NCI-H1436 (cell line): ENCODE measurements at places on chromosomes 3 and 15.

- DNase-seq = peak; percentile 30
These were observed 124.4 kb upstream of the LIPC start for GRCh38 chr15:58307313-58307961.

GRCh38 chr3:25043749-25044148 lies 384.3 kb upstream of the RARB start:
- no peak for DNase-seq

DNA sequence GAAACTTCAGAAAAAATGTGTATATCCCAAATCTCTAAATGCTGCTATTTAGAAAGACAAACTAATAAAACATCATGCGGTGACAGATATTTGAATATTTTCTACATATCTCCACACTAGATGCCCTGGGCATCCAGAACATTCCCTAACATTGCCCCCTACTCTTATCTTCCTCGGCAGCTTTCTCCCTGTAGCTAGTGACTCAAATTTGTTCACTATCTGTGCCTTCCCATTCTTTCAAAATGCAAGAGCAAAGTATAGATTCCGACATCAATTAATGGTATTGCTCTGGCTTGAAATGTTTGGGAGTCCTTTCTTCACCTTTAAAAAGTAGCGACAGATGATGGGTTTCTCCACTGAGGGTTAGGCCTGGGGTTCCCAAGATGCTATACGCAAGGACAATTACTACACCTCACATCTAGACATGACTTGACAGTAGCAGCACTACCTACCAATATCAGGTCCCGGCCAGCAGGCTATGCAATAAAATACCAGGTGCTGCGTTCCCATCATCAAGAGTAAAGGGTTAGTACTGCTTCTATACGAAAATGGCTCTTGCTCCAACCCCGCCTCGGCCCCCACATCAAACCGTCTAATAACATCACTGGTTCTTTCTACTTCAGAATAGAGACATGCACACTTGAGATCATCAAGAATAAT lies 631 bp downstream of the UBR1 start:
- DNase-seq = no peak

DNA sequence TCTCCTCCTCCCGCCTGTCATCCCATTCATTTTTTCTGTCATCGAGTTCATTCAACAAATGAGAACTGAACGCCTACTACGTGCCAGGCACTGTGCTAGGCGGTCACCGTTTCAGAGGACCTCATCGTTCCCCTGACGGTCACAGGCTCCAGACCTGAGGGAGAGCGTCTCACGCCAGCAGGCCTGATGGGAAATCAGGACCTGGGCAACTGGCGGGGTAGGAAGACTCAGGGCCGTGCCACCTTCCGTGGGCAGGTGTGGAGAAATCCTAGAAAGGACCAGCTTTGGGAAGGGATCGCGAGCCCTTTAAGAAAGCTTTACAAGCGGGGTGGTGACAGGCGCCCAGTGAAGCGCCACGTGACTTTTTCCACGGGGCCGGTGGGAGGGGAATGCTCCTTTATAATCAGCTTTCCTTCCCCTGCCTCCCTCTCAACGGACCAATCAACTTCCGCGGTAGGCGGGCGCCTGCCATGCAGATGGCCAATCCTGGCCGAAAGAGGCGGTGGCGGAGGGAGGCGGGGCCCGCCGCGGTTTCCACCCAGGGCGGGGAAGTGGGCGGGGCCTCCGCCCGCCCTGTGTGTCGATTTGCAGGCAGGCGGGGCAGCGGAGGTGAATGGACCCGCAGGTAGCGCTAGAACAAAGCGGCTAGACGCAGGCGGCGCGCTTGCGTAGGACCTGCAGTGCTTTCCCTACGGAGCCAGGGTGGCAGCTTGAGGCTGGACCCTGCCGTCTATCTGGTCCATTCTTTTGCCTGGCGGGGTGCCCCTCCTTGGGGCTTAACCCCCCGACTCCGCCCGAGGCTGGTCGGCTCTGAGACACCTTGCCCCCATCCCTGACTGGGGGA lies 819 bp upstream of the DUSP7 start:
- peak; percentile 93 for DNase-seq

GRCh38 chr3:187136936-187137335 lies 2.4 kb downstream of the RPL39L start:
- no peak for DNase-seq

- DNase-seq = no peak
These were observed 10.9 kb downstream of the CERS3 start for GRCh38 chr15:100517846-100518245.

- no peak for DNase-seq
These were observed 276.2 kb downstream of the GAP43 start for GRCh38 chr3:115899535-115899934.

GRCh38 chr3:147930232-147930807 lies 521.2 kb downstream of the ZIC1 start:
- DNase-seq = no peak

DNA sequence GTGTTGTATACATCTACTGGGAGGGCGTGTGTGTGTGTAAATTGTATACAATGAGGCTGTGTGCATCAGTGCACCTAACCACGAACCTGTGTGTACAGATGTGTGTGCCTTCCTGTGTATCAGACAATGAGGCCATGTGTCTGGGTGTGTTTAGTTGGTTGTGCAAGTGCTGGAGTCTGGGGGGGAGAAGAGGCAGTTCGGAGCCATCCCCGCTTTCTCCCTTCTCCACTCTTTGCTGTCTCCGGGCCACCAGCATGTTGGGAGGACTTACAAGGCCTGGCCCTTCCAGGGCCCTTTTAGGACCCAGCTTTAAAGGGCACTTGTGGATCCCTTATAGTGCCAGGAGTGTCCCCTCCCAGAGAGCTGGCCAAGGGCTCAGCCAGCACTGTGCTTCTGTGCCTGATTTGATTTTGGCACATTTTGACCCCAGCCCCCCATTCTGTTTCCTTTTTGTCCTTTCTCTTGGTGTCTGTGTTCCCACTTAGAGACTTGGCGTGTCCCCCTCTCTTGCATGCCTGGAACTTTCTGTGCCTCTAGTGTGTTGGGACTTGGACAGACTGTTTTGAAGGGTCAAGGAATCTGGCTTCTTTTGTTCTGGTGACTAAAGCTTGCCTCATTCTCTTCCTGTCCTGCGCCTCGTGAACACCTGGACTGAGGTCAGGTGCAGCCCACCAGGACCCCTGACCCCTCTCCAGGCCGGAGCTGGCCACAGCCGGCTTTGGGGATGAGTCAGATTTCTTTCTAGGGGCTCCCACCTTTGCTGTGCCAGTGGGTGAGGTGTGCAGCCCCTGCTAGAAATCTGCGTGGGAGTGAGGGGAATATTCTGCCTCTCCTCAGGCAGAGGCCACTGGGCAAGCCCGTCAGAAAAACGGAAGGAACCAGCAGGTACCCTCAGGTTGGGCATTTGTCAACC lies 1.5 kb downstream of the CTDSPL start:
- no peak for DNase-seq

- no peak for DNase-seq
These were observed 119.5 kb upstream of the MLF1 start for GRCh38 chr3:158451405-158452055.

GRCh38 chr15:40234783-40235182 lies 4.1 kb upstream of the PAK6 start:
- DNase-seq = no peak

GRCh38 chr3:71628522-71628921 lies 45.0 kb upstream of the FOXP1 start:
- DNase-seq = no peak

DNA sequence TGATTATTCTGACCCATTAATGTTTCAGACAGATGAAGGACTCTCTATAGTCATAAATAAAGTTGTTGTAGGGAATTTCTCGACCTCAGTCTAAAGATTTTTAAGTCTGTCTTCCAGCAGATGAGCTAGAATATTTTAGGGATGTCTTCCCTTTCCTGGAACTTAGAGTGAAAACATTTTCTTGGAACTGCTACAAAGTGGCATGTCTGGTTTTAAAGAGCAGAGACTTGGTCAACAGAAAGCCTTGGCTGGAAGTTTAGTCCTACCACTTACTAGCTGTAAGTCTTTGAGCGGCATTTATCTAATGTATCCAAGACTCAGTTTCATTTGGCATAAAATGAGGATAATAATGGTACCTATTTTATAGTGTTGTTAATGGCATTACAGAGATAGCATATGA lies 120.0 kb upstream of the TGFBR2 start:
- no peak for DNase-seq

DNA sequence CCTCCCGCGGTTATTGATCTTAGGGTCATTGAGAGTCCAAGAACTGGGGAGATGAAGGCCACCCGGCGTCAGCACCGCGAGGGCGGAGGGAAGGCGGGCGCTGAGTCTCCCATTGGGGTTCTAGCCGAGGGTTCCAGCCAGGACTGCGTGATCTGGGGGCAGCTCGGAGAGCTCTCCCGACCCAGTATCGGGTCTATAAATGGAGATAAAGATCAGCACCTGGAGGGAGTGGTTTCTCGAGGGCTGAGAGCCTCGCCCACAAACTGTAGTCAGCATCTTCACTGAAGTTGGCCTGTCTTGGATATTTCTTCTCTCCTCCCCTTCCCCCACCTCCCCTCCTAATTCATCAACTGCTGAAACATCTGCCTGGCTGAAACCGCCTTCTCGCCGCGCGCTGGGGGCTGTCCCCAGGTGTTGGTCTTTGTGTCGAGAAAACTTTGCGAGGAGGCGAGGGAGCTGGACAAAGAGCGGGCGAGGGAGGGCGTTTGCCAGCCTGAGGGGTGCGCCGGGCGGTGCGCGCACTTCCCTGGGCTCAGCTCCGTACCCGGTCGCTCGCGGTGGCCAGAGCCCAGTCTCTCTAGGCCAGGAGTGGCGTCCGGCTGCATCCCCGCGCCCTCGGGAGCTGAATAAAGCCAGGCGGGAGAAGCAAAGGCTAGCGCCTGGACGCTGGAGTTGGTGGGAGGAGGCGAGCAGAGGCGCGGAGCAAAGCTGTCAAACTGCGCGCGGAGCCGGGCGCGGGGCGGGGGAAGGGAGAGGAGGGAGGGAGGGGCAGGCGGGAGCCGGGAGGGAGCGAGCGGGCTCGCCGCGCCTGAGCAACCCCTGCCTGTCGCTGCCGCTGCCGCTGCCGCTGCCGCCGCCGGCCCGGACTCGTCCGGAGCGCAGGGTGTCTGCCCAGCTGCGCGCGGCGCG lies at the start of gene ST8SIA2:
ST8SIA2 (plus strand) TSS at position 811 of the 909 bp plus-strand sequence. CDS start 184 bp downstream, outside the sequence.
- no peak for DNase-seq

GRCh38 chr3:60086811-60087210 lies 1037.0 kb upstream of the CFAP20DC start:
- DNase-seq = no peak

DNA sequence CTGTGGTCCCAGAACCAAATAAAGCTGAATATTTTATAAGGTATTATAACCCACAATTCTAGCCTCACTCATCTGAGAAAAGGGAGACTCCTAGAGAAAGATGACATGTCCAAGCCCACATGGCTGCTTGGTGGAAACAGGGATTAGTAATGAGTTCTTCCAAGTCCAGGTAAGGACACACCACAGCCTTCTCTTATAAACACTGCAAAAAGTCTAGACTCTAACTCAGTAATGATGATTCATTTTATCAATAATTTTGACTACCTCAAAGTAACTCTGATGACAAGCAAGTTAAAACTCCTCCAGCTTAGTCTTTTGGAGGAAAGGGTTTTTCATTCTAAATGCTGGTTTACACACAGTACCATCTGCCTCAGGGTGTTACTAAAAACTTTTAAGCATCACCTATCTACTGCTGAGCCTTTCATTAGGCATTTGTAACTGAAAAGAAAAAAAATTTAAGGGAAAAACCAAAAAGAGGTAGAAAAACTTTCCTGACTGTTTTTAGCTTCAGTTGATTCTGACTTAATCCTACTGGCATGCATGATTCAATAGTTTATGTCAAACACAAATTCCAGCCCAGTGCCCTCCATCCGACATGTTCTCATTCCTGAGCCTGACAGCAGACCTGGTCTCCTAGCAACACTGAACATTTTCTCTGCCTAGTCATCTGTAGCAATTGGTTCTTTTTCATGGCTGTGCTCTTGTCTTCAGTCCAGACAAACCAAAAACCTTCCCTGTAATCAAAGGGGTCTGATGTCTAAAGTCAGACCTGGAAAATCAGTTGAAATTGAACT lies 43.9 kb downstream of the P3H2 start:
- no peak for DNase-seq

- no peak for DNase-seq
These were observed 559.9 kb upstream of the ARPP21 start for GRCh38 chr3:35079403-35079802.

- DNase-seq = no peak
These were observed 178.4 kb downstream of the TP63 start for GRCh38 chr3:189809583-189809982.

- no peak for DNase-seq
These were observed 55.0 kb downstream of the SETD5 start for GRCh38 chr3:9452417-9452816.

- no peak for DNase-seq
These were observed 981.2 kb upstream of the CFAP20DC start for GRCh38 chr3:60030982-60031381.

- no peak for DNase-seq
These were observed 47.1 kb downstream of the FOXP1 start for GRCh38 chr3:71536376-71536965.

DNA sequence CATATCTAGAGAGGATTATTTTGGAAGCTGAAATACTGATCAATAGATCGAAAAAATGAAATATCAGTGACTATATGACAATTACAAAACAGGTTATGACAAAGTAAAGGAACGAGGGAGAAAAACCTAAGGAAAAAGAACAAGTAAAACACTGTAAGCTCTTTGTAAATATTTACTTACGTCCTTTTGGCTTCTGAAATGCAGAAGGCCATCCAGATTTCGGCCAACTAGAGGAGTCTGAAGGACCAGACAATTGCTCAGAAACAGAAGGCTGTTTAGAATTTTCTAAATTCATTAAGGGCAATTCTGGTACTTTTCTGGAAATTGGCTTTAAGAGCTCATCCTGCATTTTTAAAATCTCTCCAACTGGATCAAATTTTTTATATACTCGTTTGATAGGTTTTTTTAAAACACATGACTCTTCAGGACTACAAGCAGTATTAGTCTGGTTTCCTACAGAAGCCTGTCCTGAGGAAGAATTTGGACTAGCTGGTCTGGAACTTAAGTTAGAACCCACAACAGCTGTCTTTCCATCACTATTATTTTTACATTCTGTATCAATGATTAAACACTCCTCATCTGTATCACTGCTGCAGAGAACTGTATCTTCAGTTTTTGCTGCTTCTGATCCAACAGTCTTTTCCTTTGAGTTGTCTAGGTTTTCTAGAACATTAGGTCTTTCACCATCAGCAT lies 30.1 kb downstream of the ICE2 start:
- DNase-seq = no peak

DNA sequence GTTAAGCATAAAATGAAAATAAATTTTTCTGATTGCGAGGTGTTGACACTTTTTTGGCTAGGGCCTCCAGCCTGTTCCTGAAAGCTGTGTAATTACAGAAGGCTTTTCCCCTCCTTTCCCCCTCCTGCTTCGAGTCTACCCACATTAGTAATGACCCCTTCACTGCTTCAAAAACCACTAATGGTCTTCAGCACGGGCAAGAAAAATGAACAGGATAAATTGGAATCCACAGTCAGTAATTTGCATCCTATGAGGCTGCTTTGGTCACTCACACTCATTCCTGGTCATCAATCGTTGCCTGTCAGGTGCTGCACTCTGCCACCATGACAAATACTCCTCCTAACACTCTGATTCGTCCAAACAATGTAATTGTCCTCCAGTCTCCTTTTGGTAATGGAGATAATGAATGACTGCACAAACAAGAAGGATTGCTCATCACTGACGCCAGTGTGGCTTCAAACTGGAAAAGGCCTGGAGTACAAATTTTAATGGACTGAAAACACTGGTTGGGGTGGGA lies 148.6 kb downstream of the MEIS2 start:
- peak; percentile 51 for DNase-seq
